Stimulated activated CD4-positive, alpha-beta T cell treated with anti-CD3 and anti-CD28 coated beads, Interleukin-12 subunit alpha, Interleukin-12 subunit beta, amount 100 ng/mL, for 24 hours (primary cell): ENCODE measurements at places on chromosomes 3 and 15.

DNA sequence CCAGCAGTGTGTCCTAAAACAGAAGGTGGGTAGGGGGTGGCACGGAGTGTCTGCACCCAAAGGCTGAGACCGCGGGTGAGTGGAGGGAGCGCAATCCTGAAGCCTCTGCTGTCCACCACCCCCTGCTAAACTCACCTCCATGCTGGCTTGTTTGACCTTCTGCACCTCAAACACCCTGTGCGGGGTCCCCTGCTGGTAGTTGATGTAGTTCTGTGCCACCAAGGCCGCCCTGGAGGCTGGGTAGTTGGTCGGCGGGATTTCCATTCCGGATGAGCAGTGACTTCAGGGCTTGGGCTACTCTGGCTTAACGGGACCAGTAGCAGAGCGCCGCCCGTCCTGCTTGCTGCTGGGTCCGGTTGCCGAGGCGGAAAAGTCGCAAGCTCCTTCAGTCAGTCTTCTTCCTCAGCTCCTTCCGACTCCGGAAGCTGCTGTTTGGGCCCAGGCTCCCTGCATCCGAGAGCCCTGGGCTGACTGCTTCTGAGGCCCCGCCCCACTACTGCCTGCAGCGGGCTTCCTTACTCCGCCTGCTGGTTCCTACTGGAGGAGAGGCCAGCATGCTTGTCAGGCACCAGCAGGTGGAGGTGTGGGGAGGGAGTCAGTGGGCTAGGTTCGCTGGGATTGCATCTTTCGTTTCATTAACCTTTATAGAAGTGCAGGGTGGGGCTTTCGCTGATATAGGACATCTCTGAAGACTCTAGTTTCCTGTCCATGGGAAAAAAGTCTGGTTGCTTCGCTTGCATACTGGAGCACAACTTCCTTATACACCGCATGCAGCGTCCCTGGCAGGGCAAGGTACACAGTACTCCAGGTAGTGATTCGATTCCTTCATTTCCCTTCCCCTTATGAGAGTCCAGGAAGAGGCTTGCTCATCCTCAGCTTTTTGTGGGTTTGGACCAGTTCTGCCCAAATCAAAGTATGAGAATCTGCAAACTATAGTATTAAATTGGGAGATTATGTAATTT lies at the start of gene LXN:
Gene LXN (minus strand): TSS at position 434 of the 962 bp plus-strand sequence. CDS start 170 bp downstream, at position 264.
- peak; percentile 76 for DNase-seq

DNA sequence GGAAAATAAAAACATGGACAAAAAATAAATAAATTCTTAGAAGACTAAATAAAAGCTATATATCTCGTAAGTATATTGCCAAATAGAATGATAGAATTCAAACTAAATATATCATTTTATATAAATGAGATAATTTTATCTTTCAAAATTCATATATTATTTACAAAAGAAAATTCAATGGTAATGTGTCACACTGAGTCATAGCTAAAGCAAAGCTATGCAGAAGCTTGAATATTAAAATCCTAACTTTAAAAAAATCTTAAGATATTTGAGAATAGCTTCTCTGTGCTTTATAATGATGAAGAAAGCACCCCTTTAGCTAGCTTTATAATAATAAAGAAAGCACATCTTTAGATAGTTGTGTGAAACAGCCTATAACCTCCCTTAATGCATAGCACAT lies 1010.8 kb downstream of the OTOL1 start:
- DNase-seq = no peak

- DNase-seq = no peak
Observed at GRCh38 chr3:4906107-4906621, 73.1 kb upstream of the BHLHE40 start.

DNA sequence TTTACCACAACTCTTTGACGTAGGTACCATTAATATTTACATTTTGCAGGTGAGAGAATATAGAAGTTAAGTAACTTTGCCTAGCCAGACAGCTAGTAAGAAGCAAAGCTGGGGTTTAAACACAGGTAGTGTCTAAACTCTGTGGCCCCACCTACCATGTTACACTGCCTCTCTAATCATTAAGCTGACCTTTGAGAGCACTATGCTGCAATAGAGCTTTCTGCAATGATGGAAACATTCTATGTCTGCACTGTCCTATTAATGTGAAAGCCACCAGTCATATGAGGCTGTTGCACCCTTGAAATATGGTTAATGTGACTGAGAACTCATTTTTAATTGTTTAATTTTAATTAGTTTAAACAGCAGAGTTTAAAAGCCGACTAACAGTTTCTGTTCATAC lies 6.3 kb upstream of the RARB start:
- no peak for DNase-seq

DNA sequence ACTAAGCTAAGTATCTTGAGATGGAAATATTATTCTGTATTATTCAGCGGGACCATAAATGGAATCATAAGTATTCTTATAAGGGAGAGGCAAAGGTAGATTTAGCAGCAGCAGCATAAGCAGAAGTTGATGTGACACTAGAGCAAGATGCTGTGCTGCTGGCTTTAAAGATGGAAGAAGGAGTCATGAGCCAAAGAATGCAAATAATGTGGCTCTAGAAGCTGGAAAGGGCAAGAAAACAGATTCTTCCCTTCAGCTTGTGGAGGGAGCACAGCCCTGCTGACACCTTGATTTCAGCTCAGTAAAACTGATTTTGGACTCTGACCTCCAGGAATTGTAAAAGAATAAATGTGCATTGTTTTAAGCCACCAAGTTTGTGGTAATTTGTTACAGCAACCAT lies 144.2 kb upstream of the ANKRD28 start:
- no peak for DNase-seq

- no peak for DNase-seq
Observed at GRCh38 chr15:69305933-69306568, 7.3 kb downstream of the PAQR5 start.

GRCh38 chr3:6781092-6781491 lies 79.8 kb upstream of the GRM7 start:
- no peak for DNase-seq

GRCh38 chr3:171204942-171205341 lies 178.4 kb upstream of the SLC2A2 start:
- DNase-seq = no peak

- no peak for DNase-seq
Observed at GRCh38 chr3:183448369-183449128, 20.1 kb upstream of the MCF2L2 start.

DNA sequence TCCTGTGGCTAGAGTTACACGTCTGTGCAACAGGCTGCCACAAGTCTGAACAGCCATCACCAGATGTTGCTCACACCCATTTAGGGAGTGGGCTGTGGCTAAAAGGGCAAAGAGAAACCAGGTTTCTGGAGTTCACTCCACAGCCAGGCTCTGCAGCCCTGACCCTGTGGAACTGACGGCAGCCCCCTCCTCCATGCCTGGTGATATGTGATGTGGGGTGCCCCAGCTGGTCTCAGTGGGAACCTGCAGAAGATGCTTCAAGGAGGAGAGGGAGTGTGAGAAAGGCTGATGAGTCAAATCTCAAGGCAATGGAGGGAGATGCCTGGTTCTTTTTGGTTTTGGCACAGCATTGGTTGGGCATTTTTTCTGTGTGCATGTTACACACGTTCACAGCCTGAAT lies 130.6 kb downstream of the TPRA1 start:
- DNase-seq = no peak

DNA sequence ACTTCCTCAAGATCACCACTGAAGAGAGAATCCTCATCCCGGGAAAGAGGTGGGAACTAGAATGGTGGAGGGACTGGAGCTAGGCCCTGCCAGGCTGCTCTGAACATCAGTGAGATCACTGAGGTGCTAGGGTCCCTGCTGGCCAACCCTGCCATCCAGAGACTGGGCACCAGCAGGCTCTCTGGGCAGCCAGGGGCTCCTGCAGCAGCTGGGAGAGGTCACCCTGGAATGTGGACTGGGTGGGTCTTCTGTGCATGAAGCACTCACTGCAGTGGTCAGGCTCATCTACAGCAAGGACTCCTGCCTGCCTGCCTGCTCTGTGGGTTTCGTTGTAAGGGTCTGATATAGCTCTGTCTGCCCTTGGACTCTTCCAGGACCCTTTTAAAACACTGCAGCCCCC lies 24.9 kb downstream of the ALS2CL start:
- DNase-seq = no peak

GRCh38 chr15:36183201-36183600 lies 396.2 kb upstream of the CDIN1 start:
- no peak for DNase-seq

GRCh38 chr3:115087512-115087911 lies 59.6 kb downstream of the ZBTB20 start:
- no peak for DNase-seq
